ENCODE measurements at places on chromosomes 12 and 14.
A peak's percentile ranks its signal among the peaks of the same experiment; 100 is the strongest.

DNA sequence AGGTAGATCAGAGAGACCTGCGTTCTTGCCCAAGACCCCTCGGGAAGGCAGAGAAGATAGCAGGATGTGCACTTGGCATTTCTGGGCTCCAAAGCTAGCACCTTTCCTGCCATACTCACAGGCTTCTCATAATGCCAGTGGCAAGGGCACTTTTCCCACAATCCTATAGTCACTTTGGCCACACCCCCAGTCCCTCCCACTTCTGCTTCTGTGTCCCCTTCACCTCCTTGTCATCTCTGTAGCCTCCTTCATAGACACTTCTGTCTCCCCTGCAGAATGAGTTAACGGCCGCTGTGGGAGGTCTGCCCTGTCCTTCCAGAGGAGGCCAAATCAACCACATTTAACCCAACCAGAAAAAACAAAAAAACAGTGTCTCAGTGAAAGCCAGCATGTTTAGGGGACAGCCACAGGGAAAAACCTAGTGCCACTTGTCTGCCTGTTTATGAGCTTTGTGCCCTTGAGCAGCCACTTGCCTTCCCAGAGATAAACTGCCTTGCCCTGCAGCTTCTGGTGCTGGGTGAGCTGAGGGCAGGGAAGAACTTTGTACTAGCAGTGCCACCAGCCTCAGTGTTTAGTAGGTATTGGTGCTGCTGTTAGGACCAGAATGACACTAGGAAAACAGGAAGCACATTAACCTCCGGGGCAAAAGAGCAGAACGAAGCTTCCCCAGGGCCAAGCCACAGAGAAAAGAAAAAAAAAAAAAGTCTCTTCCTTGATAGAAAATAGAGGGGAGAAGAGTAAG is 193.0 kb upstream of the PWP1 start:
- no peak for DNase-seq

DNA sequence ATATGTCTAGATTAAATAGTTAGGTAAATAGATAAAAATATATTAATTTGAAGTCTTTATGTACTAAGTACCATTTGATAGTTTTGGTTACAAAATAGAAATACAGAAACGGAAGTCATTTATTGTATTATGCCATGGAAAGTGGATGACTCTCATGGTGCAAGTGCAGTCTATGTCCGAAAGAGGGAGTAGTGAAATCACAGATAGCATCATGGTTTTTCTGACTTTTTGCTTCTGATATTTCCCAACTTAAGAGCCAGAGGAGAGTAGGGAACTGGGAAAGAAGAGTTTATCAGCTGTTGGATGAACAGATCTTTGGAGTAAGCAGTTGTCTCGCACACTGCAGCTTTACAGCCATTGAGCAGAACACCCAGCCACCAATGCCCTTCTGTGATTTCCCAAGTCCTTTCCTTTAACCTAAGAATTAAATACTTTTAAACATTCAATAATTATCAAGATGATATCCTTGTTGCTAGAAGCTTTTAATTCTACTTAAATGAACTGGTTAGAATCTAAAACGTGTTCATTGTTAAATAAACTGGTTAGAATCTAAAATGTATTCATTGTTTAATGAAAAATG is 18.4 kb upstream of the SRGAP1 start:
- DNase-seq: no peak

- DNase-seq: no peak
Measured at GRCh38 chr12:22687361-22688076, 62.5 kb downstream of the ETNK1 start.

- no peak for DNase-seq
Measured at GRCh38 chr14:75339059-75339458, 60.4 kb downstream of the FOS start.

DNA sequence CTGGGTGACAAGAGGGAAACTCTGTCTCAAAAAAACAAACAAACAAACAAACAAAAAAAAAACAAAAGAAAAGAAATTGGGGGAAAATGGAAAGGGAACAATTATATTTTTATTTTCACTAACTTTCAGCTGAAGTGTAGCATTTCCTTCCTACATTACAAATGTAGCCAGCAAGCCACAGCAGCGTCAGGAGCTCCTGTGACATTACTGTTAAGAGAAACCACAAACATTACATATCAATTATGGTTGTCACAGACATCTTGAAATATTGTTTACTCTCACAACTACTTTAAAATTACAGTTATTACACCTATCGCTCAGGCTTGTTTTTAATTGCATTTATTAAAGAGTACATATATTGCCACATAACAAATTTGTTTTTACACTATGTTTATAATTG is 49.8 kb upstream of the SLC24A4 start:
- no peak for DNase-seq

GRCh38 chr14:22549981-22550673 is 38.9 kb downstream of the DAD1 start:
- peak; percentile 61 for DNase-seq

DNA sequence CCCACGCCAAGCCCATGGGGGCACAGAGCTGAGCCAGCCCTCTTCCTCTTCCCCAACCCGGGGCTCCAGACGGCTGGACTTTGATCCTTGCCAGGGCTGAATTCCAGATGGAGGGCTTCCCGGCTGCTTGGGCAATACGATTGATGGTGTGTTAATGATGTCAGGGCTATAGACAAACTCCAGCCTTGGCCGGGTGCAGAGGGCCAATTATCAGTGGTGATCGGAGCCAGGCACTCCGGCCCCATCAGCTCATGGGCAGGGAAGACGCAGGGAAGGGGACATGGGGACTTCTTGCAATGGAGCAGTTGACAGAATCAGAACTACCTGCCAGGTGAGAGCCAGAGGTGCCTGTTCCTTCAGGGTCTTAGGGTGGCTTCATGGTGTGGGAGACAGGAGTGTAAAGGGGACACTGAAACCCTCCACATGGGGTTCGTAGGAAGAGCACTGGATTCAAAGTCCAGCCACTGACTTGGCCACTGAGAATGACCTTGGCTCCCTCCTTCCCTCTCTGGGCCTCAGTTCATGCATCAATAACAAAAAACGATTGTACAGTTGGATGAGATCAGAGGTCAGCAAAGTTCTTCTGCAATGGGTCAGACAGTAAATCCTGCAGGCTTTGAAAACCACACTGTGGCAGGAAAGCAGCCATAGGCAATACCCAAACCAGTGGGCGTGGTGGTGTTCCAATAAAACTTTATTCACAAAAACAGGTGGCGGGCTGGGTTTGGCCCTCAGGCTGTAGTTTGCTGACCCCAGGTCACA is 333.7 kb downstream of the MED13L start:
- DNase-seq: no peak

DNA sequence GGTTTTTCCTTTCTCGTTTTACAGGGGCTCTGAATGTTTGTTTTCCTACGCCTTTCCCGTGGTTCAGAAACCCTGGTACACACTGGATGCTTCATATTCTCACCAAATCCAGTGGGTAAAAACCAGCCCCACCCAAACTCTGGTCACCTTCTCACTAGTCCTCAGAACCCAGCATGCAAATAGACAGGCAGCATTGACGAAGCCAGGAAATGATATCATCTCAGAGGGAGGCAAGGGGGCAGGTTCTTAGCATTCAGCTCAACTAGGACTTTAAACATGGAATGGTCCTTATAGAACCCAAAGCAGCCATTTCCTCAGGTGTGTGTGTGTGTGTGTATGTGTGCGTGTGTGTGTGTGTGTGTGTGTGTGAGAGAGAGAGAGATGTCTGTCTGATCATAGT is 142.0 kb downstream of the KCNK10 start:
- DNase-seq: no peak

All from T-helper 17 cell (primary cell).